ENCODE measurements at places on chromosomes 12 and 14.

DNA sequence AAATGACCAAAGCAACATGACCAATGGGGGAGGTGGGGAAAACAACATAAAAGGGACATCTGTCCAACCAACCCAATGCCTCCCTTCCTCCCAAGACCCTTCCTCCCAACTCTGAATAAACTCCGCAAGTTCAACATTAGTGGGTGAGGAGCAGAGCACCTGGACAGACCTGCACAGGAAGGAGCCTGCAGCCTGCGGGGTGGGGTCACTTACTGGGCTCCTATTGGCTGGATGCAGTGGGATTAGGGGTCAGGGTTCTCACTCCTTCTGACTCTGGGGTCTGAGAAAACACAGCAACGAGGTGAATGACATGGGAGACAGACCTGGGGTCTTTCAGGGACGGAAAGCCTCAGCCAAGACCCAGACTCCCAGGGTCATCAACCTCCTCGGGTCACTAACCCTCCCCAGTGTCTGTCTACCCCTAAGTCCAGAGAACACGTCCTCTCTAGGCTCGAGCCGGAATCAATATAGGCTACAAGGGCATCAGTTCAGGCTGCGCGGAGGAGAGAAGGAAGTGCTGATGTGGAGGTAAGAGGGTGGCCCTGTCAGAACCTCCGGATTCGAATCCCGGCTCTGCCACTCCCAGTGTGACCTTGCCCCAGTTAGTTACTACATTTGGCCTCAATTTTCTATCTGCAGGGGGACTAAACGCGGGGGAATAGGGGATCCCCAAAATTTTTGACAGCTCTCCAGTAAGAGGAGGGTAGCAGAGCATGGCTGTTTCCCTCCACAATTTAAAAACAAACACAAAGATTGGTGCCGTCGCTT lies 860 bp downstream of the NDRG2 start:
- no peak for DNase-seq
- H3K27ac ChIP-seq = no peak overlapping the region
- H3K36me3 ChIP-seq = no peaks in the 10 kb centered on the region
- peaks cover 12% of the 10 kb centered on the region for H3K27me3 ChIP-seq

DNA sequence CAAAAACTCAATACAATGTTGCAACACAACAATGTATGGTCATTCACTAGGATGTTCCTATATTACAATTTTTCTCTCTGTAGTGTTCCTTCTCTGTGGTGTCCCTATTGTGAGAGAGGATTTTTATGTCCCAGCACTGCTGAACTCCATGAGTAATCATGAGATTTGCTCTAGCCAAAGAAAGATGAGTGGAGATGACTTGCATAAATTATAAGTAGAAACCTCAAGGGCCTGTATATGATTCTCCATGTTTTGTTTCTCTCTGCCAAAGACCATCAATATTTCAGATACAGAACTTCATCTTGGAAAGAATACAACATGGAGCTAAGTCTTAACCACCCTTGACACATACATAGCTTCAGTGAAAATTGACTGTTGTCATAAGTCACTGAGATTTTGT lies 579.1 kb downstream of the TMTC2 start:
- H3K4me3 ChIP-seq = no peak overlapping the region
- no peak overlapping the region for H3K27ac ChIP-seq
- no peaks in the 10 kb centered on the region for H3K36me3 ChIP-seq

DNA sequence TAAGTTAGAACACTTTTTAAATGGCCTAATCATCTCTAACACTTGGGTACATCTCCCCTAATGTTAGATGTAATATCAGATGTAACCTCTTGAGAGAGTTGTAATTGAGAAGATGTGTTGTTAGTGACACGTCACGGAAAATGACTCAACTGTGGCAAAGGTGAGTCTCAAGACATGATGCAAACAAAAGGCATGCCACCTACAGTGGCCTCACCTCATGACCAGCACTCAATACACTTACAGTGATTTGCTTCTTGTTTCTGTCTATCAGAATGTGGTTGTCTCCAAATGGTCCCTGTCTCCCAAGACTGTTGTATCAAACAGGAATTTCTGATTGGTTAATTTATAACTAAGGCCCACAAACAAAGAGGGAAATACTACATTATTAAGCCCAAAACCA lies 91.2 kb downstream of the SLC25A21 start:
- no peaks in the 10 kb centered on the region for H3K36me3 ChIP-seq
- H3K4me3 ChIP-seq = no peak overlapping the region
- H3K27me3 ChIP-seq = no peaks in the 10 kb centered on the region
- no peaks in the 10 kb centered on the region for H3K4me1 ChIP-seq
- no peak overlapping the region for H3K27ac ChIP-seq

- peaks cover 43% of the 10 kb centered on the region for H3K27me3 ChIP-seq
- no peak overlapping the region for H3K27ac ChIP-seq
- H3K4me3 ChIP-seq = no peak overlapping the region
- H3K36me3 ChIP-seq = no peaks in the 10 kb centered on the region
Observed at GRCh38 chr14:103055695-103056094, 1.7 kb downstream of the CDC42BPB start.
